ENCODE measurements at places on chromosomes 3 and 15. TPM values are rescaled to one million over a fixed set of nuclear protein-coding genes. Genes with fewer than 3 reads are reported as not detected.

- H3K27me3 ChIP-seq: no peaks in the 10 kb centered on the region
- H3K27ac ChIP-seq: no peak overlapping the region
- DNase-seq: no peak
- no peak overlapping the region for H3K4me3 ChIP-seq
- no peaks in the 10 kb centered on the region for H3K36me3 ChIP-seq
Measured at GRCh38 chr3:73933585-73933984, 308.8 kb upstream of the PDZRN3 start.

DNA sequence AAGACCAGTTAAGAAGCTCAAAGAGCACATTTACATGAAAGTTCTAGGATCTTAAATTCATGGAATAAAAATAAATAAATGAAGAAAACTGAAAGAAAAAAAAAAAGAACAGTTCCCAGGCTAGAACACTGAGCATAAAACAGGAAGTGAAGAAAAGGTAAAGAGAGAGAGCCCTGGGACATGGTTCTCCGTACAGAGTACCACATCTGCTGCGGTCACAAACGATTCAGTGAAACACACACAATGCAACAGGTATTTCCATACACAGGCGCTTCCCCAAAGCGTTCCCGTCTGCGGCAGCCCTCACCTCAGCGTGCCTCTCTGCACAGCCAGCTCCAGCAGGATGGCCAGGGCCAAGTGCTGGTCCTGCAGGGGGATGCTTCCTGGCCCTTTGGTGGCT, 49.4 kb downstream of the HERC2 start:
- no peak overlapping the region for H3K27ac ChIP-seq
- no peak overlapping the region for H3K4me3 ChIP-seq
- no peaks in the 10 kb centered on the region for H3K27me3 ChIP-seq
- H3K4me1 ChIP-seq: no peaks in the 10 kb centered on the region
- H3K36me3 ChIP-seq: peaks cover 65% of the 10 kb centered on the region

Gene NAALADL2
- 20.3 TPM for total RNA-seq

DNA sequence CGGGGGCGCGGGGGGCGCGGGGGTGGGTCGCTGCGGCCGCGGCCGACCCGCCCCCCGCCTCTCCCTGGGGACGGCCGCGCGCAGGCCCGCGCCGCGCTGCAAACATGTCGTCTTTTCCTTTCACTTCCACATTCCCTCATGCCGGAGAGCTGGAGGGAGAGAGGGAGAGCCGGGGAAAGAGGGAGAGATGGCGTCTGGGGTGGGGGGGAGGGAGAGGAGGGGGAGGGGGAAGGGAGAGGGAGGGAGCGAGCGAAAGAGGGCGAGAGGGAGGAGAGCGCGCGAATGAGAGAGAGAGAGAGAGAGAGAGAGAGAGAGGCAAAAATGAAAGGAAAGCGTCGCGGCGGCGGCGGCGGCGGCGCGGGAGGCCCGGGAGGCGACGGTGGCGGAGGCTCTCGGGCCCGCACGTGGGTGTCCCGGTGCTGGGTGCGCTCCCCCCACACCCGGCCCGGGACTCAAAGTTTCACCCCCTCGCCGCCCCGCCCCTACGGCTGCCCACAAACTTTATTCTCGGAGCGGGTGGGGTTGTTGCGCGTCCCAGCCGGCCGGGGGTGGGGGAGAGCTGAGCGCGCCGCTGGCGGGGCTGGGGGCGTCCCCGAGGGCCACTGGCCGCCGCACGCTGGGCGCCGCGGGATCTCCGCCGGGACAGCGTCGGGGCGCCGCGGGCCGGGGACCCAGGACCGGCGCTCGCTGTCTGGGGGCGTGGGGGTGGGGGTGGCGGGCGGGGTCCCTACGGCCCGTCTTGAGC, 731 bp downstream of the ZNF710 start:
- DNase-seq: no peak
- H3K27ac ChIP-seq: peak overlapping the region; percentile 93
- no peaks in the 10 kb centered on the region for H3K27me3 ChIP-seq
- peak overlapping the region; percentile 88 for H3K4me3 ChIP-seq

Gene CBLB
- total RNA-seq: 35.7 TPM

Gene BLM
- total RNA-seq: 1.5 TPM

Gene STAB1
- total RNA-seq: 116 TPM

- peaks cover 19% of the 10 kb centered on the region for H3K4me1 ChIP-seq
- DNase-seq: no peak
- no peaks in the 10 kb centered on the region for H3K36me3 ChIP-seq
- H3K4me3 ChIP-seq: no peak overlapping the region
- no peak overlapping the region for H3K27ac ChIP-seq
Measured at GRCh38 chr15:92821491-92822116, 78.5 kb upstream of the CHD2 start.

DNA sequence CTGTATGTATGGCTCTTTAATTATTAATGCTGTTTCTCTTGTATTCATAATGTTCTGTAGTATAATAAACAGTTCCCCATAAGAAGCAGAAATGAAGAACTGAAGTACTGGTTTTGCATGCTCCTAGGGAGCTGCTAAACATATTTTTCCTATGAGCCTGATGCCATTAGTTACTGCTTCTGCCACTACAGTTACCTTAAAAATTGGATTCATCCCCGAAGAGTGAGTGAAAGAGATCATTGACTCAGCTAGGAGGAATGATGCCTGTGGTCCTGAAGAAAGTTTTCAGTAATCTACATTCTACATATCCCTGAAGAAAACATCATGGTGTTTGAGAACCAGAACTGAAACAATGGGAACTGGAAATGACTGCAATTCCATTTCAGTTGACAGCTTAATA, 37.1 kb upstream of the ST3GAL6 start:
- H3K27me3 ChIP-seq: no peaks in the 10 kb centered on the region
- no peak overlapping the region for H3K4me3 ChIP-seq
- no peaks in the 10 kb centered on the region for H3K36me3 ChIP-seq
- no peaks in the 10 kb centered on the region for H3K4me1 ChIP-seq
- DNase-seq: no peak

DNA sequence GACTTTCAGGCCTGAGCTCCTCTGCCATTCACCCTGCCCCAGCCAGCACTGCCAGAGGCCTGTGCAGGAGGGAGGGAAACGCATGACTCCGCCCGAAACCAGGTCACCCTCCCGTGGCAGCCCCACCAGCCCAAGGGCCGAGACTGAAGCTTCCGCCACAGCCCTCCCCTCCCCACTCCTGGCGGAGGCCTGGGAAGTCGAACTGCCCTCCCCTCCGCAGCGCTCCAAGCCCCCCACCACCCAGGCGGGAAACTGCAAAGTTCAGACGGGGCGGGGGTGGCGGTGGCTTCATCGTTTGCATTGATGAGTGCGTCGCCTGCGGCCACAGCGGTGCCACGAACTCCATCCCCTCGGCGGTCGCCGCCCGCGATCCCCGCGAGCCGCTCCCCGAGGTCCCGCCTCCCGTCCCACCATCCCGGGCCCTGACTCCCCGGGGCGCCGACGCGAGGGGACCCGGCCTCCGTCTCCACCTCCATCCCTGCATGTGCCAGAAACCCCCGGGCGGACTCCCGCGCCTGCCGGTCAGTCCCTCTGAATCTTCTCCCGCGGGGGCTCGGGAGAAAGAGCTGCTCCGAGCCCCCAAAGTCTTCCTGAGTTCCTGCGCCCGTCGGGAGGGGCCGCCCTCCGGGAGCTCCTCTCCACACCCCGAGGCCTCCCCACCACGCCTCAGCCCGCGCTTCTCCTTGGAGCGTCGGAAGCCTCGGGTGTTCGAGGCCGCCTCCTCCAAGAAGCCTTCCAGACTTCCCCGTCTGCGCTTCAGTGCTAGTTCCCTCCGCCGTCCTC, 698 bp downstream of the MELTF start:
- peaks cover 26% of the 10 kb centered on the region for H3K4me1 ChIP-seq
- H3K27ac ChIP-seq: peak overlapping the region; percentile 74
- peaks cover 12% of the 10 kb centered on the region for H3K27me3 ChIP-seq
- no peak for DNase-seq

Gene CYP8B1
- not detected for total RNA-seq

Gene UBE2E1
- 126 TPM for total RNA-seq

Gene PLA1A
- 1.5 TPM for total RNA-seq

DNA sequence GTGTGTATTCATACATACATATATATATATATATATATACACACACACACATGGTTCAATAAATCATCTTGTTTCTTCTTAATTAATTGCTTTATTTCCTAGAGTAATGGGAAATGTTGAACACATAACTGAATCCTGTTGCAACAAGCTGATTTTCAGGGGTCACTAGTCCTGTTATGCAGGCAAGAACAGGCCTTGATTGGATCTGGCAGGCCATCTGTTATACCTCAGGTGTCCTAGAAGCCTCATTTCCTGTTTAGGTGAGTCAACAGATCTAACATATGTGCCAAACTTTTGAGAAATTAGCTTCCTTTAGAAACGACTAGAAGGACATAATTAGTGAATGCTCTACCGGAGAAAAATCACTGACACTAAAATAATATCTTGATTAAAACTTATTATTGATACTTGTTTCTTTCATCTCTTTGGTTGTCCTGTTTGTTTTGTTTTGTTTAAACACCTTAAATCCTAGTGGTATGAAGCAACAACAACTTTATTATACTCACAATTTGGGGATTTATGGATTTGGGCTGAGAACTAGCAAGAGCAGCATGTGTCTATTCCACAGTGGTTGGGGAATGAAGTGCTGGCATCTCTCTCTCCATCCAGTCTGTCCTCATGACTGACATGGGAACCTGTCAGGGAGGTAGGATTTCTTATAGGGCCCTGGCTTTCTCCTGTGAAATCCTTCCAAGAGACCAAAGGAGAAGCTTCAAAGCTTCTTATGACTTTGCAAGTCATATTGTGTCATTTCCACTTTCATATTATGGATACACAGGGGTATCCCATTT, 552.6 kb downstream of the NSUN3 start:
- H3K27ac ChIP-seq: no peak overlapping the region
- no peak overlapping the region for H3K4me3 ChIP-seq
- DNase-seq: no peak
- no peaks in the 10 kb centered on the region for H3K27me3 ChIP-seq
- no peaks in the 10 kb centered on the region for H3K4me1 ChIP-seq
- no peaks in the 10 kb centered on the region for H3K36me3 ChIP-seq

- no peak for DNase-seq
- no peak overlapping the region for H3K4me3 ChIP-seq
- no peaks in the 10 kb centered on the region for H3K36me3 ChIP-seq
- H3K4me1 ChIP-seq: peaks cover 28% of the 10 kb centered on the region
- no peak overlapping the region for H3K27ac ChIP-seq
- H3K27me3 ChIP-seq: no peaks in the 10 kb centered on the region
Measured at GRCh38 chr3:114609973-114610630, 316.3 kb downstream of the TIGIT start.

- peaks cover 5% of the 10 kb centered on the region for H3K36me3 ChIP-seq
- H3K27ac ChIP-seq: no peak overlapping the region
- no peak overlapping the region for H3K4me3 ChIP-seq
- H3K27me3 ChIP-seq: no peaks in the 10 kb centered on the region
- no peak for DNase-seq
- H3K4me1 ChIP-seq: peaks cover 13% of the 10 kb centered on the region
Measured at GRCh38 chr3:108041253-108041652, 49.6 kb downstream of the CD47 start.

Gene CD200
- total RNA-seq: 7.9 TPM

DNA sequence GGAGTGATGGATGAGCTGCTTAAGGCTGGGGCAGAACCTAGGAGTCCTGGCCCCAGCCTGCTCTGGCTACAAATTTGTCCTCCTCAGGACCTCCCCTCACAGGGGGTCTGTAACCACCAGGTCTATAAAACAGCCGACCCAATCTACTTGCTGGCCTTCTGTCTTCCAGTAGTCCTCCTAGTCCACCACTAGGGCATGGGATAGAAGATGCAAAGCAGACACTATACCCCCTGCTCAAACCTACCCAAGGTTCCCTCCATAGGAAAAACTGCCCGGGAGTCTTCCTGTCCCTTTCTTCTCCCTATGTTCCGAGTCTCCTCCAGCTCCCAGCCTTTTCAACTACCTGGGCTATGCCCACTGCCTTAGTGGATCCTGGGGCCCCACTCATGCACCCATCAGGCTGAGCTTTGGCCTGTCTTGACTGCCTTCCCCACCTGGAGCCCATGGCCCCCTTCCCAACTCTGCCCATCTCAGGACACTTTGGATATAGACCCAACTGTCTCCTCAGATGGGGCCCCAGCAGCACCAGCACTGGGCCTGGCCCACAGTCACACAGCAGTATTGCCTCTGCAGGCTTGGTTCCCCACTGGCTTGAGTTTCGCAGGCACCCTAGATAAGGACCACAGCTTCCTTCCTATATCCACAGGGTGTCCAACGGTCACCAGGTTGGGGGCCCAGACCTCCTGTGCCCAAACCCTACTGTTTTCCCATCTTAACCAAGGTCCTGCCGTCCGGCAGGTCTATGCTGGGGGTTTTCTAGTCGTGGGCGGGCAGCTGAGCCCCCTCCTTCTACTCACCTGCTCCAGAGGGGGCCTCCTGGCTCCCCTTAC, 1.1 kb downstream of the HYAL3 start:
- peaks cover 29% of the 10 kb centered on the region for H3K4me1 ChIP-seq
- no peak for DNase-seq
- H3K27me3 ChIP-seq: no peaks in the 10 kb centered on the region
- no peaks in the 10 kb centered on the region for H3K36me3 ChIP-seq
- H3K27ac ChIP-seq: peak overlapping the region; percentile 91

GRCh38 chr3:46245146-46245545, 2.9 kb downstream of the CCR3 start:
- no peaks in the 10 kb centered on the region for H3K27me3 ChIP-seq
- H3K27ac ChIP-seq: no peak overlapping the region
- H3K36me3 ChIP-seq: no peaks in the 10 kb centered on the region
- H3K4me1 ChIP-seq: no peaks in the 10 kb centered on the region
- no peak overlapping the region for H3K4me3 ChIP-seq

Gene GRAMD1C
- not detected for total RNA-seq

DNA sequence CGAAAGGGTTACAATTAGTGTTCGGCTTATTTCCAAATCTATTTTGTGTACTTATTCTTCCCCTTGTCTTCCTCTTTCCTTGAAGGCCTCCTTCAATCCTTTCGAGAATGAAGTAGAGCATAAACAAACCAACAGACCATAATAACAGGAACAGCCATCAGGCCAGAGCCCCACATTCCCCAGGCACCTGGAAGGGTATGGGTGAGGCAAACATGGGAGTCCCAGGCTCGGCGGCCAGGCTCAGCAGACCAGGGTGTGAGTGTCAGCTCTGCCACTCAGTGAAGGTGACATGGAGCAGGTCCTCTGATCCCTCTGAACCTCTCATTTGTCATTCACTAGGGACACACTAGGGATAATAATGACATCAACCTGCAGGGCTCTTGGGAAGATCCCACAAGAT, 13.8 kb downstream of the ALS2CL start:
- DNase-seq: no peak
- no peak overlapping the region for H3K4me3 ChIP-seq
- peaks cover 97% of the 10 kb centered on the region for H3K36me3 ChIP-seq
- no peaks in the 10 kb centered on the region for H3K4me1 ChIP-seq
- H3K27me3 ChIP-seq: no peaks in the 10 kb centered on the region

DNA sequence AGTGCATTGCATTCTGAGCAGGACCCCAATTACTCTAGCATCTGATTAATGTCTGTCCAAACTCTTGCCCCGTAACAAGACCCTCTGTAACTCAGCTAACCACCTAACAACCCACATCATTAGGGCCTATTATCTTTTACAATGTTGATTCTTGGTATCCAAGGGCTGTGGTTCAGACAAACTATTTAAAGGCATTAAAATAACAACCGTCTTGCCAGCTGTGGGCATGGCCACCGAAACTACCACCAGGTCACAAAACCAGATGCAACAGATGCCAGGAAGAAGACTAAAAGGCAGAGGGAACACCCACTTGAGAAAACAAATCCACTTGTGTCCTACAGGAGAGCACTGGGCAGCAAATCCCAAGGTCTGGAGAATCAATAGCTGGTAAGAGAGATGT, 262.9 kb downstream of the ERC2 start:
- no peak for DNase-seq
- H3K4me1 ChIP-seq: no peaks in the 10 kb centered on the region
- no peak overlapping the region for H3K27ac ChIP-seq
- H3K4me3 ChIP-seq: no peak overlapping the region

Measured in esophagus muscularis mucosa (tissue), 4 donors.